Lung microvascular endothelial cell (primary cell): ENCODE measurements at places on chromosomes 3 and 15.
A peak's percentile ranks its signal among the peaks of the same experiment; 100 is the strongest.

GRCh38 chr3:113103588-113103987 is 107.8 kb upstream of the BOC start:
- DNase-seq: no peak

DNA sequence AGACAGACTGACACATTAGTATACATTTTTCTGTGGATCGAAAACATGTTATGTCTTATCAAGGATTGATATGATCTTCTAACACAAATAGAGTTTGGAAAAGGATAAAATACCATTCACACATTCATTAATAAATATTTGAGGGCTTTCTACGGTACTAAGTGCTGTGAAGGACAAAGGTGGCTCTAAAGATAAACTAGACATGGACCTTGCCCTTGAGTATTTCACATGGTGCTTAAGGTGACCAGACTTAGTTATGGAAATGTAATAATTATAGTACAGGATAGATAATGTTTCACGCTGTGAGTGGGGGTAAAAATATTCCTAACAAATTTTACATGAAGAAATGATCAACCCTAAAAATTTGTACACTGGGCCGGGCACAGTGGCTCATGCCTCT is 3.8 kb upstream of the RAP2B start:
- DNase-seq: no peak

DNA sequence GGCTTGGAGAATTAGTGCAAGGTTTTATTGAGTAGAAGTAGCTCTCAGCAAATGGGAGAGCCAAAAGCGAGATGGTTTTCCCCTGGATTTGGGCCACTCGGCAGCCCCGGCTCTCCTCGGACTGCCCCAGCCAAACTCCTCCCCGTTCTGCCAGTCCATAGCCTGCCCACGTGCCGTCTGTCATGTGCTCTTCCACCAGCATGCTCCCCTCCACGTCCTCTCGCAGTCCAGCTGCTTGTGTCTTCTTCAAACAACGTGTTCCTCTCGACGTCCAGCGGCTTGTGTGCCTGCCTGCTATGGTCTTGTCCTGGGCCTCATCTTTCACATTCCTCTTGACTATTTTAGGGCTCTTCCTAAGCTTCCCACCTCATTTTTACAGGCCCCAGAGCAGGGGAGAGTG is 16.7 kb upstream of the SECISBP2L start:
- no peak for DNase-seq

DNA sequence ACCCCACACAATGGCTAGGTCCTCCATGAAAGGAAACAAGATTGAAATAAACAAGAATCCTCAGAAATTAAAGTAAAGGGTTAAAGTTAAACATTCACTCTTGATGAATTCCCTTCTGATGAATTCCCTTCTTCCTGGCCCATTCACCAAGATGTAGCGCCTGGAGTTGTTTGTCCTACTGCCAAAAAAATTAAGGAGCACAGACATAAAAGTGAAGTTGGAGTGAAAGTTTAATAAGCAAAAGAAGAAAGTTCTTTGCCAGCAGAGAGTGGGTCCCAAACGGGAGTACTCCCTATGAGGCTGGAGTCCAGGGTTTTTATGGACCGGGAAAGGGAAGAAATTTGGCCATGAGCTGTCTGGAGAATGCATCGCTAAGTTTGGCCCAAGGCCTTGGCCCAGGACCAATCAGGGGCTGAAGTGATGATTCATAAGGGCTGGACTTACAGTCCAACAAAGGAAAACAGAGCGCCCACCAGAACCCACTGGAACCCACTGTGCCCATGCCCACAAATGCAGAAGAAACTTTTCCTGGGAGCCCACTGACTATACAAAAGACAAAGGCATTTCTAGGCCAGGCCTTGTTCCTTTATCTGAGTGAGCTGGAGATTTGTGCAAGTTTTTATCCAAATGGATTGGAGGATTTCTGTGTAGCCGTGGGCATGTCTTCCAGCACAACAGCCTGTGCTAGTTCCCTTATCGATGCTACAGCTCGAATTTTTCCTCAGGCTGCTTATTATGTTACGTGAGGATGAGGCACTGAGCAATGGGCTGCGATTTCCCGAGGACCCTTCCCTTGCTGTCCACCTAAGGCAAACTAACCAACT is 1561.6 kb downstream of the OTOL1 start:
- no peak for DNase-seq

DNA sequence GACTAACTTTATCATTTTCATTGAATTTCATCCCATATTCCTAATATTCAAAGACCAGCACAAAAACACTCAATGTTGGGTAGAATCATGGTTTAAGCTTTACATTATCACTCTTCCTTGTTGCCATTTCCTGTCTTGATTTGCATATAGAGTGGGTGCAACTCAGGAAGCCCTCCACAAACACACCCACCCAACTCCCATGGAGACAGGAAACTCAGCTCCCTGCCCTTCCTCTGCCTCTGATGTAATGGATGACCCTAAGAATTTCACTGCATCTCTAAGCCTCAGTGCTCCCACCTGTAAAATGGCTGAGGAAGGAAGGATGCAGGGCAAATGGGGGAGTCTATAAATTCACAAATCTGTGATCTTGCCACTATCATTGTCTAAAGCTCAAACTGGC is 98.1 kb upstream of the BFSP2 start:
- no peak for DNase-seq

GRCh38 chr3:133692759-133693158 is 31.0 kb upstream of the TOPBP1 start:
- DNase-seq: no peak

DNA sequence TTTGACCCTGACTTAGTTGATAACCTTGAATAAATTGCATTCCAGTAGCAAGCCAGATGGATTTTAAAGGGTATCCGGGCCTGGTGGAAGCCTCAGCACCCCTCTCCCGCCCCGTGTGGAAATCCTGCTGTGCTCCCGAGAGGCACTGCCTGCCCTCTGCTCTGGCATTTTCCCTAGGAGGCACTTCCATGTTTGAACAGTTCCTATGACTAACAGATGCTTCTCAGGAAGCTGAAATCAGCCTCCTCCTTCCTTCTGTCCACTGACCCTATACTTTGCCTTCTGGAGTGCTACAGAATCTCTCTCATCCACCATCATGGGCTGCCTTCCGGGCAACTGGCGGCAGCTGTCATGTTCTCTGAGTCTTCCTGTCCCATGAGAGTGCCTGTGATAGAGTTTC is 90.8 kb downstream of the GABRG3 start:
- no peak for DNase-seq

DNA sequence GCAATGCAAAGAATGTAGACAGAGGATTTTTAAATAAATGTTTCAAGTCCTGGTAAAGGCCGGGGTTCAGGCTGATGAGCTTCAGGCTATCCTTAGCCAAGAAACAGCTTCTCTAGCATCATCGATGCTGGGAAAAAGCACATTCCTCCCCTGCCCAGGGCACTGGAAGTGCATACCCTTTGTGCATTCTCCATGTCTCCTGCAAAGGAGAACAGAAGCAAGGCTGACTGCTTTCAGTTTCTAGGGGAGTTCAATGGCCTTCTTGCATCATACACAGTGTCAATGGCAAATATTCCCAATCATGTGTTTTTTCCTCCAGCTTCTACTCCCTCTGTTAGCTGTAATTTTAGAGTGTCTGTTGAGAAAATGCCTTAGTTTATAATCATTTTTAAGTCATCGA is 59.9 kb downstream of the GPR176 start:
- no peak for DNase-seq

DNA sequence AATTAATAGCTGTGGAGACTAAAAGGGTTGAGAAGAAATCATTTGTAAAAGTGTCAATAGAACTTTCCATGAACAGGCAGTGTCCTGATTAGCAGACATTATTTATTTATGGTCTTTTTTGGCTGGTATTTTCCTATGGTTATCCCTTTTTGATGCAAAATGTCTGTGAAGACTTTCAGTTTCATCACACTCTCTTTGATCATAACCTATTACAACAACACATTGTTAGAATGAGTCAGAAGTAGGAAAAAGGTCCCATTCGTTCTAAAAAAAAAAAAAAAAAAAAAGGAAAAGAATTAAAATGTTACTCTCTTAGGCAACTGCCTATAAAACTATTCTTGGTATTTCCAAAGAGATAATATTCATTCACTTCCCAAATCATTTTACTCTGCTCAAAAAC is 62.1 kb downstream of the SLC49A4 start:
- DNase-seq: peak; percentile 43

- no peak for DNase-seq
These were observed 46.2 kb upstream of the PLCL2 start for GRCh38 chr3:16838561-16838960.
